BJ (cell line): ENCODE measurements at places on chromosomes 12 and 14.
A peak's percentile ranks its signal among the peaks of the same experiment; 100 is the strongest.

DNA sequence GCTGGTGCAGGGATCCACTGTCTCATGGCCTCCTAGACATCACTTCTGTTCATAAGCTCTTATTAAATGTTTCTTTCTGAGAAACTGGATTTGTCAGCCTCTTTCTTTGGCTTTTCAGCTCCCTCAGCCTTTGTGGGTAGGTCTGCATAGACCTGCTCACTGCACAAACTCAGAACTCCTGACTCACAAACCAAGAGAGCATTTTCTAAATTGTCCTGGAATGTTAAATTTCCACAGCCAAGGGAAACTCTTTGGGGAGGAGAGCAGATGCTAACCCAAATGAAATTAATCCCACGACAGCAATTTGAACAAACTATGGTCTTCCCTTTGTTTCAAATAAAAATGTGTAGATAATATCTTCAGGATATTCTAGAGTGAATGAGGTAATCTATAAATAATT, 19.5 kb upstream of the CERS5 start:
- peak; percentile 54 for DNase-seq

- DNase-seq = no peak
Observed at GRCh38 chr12:38141239-38141638, 175.3 kb upstream of the ALG10B start.

- DNase-seq = no peak
Observed at GRCh38 chr12:32907166-32907565, 10.6 kb upstream of the PKP2 start.

GRCh38 chr12:8052679-8053078, 13.5 kb downstream of the C3AR1 start:
- DNase-seq = no peak

DNA sequence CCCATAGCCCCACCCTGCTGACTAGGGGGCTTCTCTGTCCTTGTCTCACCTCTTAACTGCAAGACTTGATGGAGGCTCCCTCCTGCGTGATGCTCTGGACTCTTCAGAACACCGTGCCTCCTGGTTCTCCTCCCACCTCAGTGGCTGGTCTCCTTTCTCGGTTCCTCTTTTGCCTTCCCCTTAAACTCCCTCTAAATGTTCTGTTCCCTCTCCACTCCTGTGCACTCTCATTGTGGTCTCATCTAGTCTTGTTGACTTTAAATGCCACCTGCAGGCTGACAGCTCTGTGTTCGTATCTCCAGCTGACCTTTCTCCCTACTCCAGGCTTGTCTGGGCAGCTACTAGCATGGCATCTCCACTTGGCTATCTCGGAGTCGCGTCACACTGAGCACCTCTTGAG, 28.3 kb downstream of the DYNC1H1 start:
- no peak for DNase-seq
